Stimulated activated CD4-positive, alpha-beta T cell treated with anti-CD3 and anti-CD28 coated beads, Interleukin-15, amount 100 ng/mL, for 1 hour (primary cell): ENCODE measurements at places on chromosomes 6 and 20.

- no peak for DNase-seq
Measured at GRCh38 chr6:96943555-96944215, 19.2 kb downstream of the KLHL32 start.

DNA sequence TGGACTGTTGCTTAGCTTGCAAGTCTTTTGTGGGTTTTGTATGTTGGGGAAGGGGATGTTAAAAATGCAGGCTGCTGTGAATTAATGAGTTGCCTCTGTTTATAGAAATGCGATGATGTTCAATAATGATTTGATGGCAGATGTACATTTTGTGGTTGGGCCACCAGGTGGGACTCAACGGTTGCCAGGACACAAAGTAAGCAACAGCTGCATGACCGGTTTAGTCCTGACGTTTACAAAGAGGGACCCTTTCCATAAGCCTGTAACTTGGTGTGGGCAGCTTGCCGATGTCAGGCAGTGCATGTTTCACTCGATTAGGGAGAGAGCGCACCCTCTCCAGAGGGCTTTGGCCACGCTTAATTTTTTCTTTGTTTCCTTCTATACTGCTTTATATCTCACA is 1.3 kb downstream of the BTBD3 start:
- no peak for DNase-seq

- no peak for DNase-seq
Measured at GRCh38 chr6:36139991-36140710, 9.8 kb downstream of the MAPK13 start.

GRCh38 chr20:34127792-34128191 is 15.7 kb upstream of the EIF2S2 start:
- DNase-seq, result no peak

GRCh38 chr6:20162515-20162914 is 49.8 kb downstream of the MBOAT1 start:
- no peak for DNase-seq

DNA sequence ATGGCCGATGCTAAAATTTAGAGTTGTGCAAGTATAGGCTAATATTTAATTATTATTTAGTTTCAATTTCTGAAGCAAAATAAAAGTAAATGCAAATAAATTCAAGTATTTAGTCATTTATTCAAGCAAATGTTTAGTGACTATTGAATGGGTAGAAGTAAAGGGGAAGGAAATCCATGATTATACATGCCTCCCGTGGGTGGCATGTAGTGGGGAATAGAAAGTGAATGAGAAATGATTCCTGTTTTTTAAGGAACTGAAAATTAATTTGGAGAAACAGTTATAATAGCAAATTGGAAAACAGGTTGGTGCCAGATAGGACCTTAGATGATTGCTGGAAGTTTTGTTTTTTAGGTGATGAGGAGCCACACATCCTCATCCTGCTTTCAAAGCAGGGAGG is 35.4 kb downstream of the FAM229B start:
- no peak for DNase-seq

DNA sequence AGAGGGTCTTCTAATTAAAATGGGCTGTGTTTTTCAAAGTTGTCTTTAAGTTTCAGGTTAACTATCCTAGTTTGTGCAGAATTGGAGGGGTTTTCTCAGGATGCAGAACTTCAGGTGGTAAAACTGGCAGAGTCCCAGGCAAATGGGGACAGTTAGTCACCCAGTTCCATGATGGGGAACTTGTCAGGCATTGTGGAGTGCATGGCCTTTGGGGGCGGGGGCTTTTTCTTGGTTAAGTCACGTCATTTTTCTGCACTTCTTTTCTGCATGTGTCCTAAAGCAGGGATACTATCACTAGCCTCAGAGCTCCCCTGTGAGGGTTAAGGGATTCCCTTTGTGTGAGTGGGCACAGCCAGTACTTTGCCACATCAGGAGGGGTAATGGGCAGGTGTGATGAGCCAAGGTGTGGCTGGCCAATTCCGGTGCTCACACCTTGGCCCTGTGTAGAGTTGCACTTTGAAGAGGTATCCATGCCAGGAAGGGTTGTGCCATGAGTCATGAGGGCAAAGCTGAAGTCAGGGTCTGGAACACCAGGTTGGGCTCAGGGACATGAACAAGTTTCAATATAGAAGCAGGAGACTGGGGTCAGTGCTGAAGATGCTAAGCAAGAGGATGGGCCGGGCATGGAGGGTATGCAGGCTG is 126.0 kb upstream of the RREB1 start:
- no peak for DNase-seq

GRCh38 chr6:124676033-124676432 is 286.2 kb upstream of the RNF217 start:
- no peak for DNase-seq

DNA sequence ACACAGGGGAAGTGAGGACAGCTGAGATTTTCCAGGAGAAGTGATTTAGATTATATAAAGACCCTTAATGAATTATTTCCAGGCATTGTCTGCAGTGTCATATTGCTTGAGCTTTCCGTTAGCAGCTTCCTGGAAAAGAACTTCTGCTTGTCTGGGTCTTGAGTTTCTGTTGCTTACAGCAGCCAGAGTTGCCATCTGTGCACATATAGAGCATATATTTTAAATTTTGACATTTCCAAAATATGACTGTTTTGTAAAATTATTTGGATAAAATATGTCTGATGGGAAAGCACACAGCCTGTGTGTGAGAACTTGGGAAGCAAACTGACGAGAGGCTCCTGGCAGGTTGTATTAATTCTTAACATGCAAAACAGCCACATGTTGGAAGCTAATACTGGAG is 21.0 kb upstream of the NKX2-2 start:
- DNase-seq, result no peak

GRCh38 chr20:36183155-36183944 is 28.8 kb downstream of the EPB41L1 start:
- DNase-seq, result no peak

- DNase-seq, result no peak
Measured at GRCh38 chr6:124494956-124495664, 467.1 kb upstream of the RNF217 start.

DNA sequence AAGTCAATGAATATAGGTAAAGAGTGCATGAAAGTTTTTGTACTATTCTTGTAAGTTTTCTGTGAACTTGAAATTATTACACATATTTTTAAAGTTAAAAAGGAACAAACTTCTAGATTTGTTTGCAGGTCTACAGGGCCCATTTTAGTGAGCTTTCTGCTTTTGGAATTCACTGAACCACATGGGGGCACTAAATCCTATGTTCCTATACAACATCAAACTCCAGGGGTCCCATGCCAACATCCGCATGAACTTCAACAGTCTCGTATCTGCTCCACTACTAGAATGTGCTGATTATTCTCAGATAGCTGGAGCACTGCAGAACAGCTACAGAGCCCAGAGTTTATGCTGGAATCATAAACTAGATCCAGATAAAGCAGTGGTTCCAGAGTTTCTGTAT is 347.9 kb upstream of the SPTLC3 start:
- DNase-seq, result no peak

DNA sequence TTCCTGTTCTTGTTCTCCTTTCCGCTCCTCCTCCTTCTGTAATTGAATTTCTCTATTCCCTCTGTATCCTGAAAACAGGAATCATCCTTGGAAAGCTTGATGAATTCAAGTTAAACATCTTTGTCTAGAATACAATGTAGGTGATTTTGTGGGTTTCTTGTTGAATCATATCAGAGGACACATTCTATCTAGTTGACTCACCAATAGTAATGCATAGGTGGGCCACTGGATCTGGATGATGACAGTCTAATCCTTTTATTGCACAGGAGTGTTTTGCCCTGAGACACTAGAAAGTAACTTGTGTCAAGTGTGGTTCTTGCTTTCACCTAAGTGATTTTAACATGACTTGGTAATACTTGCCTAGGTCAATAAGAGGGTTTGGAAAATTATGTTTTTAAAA is 164.3 kb downstream of the RFPL4B start:
- no peak for DNase-seq

DNA sequence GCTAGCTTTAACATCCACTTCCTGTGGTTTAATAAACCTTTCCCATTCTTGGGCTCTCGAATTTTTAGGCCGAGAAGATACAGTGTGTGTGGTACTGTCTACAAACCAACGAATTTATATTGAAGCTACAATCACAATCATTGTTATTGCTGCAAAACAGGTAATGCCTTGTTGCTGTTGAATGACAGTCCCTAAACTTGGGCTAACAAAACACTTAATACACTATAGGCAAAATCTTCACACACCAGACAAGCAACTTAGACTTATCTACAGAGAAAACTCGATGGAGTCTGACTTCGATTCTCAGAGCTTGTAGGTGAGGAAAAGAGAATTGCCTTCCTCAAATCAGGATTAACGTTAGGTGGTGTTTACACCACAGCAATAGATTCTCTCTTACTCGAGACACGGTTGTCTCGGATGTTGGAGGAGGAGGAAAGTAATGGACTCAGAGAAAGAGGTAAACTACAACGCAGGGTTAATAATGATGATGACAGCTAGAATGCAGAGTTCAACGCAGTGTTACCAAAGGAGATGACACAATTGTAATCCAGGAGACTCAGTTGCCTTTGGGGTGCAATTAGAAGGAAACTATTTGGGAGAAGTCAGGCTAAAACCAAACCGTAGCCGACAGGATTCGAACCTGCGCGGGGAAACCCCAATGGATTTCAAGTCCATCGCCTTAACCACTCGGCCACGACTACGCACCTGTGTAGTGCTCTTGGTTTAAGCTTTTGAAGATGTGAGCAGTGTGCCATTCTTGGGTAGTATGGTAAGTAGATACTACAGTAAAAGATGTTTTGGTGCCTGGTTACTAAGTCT is 32.5 kb upstream of the ZNF184 start:
- DNase-seq, result peak; percentile 22

DNA sequence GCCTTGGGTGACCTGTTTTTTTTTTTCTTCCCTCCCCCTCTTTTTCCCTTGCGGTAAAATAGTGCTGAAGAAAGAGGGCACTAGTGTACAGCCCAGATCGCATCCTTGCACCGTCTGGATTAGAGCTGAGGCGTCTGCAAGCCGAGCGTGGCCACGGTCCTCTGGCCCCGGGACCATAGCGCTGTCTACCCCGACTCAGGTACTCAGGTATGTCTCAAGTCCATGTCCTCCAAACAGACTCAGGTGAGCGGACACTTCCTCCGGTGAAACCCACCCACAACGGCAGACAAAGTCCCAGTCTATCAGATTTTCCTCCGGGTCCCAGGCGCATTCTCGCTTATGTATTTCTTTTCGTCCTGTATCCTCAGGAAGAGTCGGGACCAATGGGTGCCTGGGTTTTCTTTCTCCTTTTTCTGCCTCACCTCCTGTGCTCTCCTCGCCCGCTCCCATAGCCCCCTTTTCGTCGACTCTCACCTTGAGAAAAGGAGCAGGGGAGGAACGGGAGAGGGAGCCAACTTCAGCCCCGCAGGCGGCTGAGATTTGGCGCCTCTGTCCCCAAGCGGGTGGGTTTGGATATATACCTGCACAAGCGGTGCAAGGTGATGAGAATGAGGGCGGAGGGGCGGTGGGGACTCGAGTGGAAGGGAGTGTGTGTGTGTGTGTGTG is 1.1 kb upstream of the GRM1 start:
- no peak for DNase-seq

- no peak for DNase-seq
Measured at GRCh38 chr6:37027036-37027720, 21.7 kb downstream of the FGD2 start.

DNA sequence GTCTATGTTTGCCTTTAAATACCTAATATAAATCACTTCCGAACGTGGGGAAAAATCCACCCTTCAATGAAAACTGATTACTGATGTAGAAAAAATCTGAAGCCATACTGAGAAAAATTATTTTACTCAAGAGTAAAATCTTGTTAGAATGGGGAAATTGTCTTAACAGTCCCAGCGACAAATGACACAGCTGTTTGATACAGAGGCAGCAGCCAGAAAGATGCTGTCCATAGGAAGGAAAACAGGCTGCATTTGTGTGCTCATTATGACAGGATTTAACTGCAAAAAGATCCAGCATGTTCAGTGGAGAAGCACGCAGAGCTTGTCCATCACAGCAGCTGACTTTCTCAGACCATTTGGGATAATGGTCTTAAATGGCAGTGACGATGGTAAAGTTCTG is 443.0 kb downstream of the TFAP2B start:
- no peak for DNase-seq

DNA sequence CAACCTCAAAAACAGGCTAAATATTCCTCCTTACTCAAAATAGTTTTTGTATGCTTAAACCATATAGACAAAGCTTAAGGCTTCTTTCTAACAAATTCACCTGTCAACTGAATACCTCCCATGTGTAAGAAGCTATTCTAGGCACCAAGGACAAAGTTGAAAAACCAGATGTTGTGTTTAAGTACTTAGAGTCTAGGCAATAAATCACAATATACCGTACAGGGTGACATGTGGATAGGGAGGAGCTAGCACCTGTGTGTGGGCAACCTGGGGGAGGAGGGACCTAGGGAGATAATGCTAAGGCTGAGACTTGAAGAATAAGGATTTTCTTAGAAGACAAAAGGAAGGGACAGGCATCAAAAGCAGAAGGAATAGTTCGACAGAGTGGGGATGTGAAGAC is 123.5 kb downstream of the LMBRD1 start:
- DNase-seq, result no peak

DNA sequence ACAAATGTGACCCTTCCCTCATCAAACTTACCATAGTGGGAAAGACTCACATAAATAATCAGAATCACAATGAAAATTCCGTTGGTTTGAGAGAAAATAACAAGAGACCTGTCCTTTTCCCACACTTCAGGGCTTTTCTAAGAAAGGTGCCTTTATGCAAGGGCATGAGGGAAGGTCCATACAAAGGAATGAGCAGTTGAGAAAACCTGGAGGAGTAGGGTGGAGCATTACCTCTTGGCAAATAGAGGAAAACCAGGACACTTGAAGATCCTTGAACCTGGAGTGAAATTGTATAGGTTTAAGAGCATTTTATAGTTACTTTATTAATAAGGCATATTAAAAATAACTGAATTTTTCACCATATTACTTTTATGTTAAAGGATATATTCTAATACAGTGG is 54.3 kb downstream of the UBR2 start:
- DNase-seq, result no peak

DNA sequence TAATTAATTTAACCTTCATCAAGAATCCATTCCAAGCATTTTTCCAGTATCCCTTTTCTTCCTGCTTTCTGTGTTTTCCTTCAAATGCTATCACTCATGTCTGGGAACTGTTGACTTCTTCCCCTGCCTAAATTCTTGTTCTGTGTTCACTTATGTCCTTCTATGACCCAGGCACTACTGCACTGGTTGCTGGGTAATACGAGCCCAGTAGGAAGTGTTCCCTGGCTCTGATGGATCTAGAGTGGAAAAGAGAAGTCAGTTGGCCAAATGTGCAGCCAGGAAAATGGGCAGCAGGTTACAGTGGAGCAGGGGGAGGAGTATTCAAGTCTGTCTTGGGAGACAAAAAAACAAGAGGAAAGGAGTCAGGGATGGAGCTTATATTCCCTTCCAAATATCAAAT is 7.1 kb downstream of the OVOL2 start:
- DNase-seq, result no peak

- no peak for DNase-seq
Measured at GRCh38 chr6:121770943-121771342, 335.5 kb downstream of the GJA1 start.

- DNase-seq, result no peak
Measured at GRCh38 chr6:9334979-9335378, 899.6 kb upstream of the SLC35B3 start.

DNA sequence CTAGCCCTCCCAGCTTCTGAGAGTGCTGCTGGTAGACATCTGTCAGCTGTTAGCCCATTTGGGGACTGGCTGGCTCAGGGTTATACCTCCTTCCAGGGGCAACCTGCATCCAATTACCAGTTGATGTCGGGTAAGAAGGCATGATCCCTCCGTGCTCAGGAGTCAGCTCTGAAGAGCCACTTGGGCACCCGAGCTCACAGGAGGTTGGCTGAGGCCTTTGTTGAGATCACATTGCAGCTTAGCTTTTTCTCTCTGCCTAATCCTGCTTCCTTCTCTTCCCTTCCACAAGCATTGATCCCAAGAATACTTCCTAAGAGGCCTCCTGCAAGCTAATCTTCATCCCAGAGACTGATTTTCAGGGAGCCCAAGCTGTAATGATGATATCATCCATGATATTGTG is 35.5 kb downstream of the SCP2D1 start:
- no peak for DNase-seq
